Kidney (tissue), 22 donors: ENCODE measurements at places on chromosomes 5 and 9. TPM values are rescaled to one million over a fixed set of nuclear protein-coding genes. Genes with fewer than 3 reads are reported as not detected.

DNA sequence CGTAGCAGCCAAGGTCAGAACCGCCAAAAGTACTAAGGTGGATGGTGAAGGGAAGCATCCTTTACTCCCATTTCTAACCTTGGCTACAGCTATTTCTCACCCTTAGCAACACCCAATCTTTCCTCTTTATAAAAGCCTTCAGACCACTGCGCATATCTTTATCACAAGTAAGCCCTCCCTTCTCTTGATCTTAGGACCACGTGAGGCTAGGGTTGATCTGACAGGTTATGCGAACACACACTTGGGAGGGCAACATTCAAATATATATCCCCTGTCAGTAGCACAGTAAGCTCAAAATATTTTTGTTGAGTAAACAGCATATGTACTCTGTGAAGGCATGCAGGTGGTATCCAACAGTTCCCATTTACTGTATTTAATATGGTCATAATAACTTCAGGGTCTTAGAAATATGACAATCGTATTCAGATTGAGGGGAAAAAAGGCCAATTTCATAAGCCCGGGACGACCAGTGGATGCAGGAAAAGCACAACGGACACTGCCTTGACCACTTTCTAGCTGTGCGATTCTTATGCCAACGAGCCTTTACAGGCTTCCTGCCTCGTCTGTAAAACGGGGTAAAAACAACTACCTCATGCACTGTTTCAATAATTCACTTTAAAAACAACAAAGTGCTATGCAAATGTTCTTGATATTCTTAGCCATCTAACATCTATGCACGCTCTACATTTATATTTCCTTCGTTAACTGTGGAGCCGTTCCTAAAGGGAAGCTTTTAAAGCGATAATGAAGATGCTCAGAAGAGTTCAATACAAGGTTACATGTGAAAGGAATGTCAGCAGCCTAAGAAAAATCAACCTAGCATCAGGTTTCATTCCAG, 1.3 kb downstream of the ARSB start:
- no peak for DNase-seq

- DNase-seq: no peak
These were observed 205.2 kb upstream of the ZNF608 start for GRCh38 chr5:124951661-124952060.

DNA sequence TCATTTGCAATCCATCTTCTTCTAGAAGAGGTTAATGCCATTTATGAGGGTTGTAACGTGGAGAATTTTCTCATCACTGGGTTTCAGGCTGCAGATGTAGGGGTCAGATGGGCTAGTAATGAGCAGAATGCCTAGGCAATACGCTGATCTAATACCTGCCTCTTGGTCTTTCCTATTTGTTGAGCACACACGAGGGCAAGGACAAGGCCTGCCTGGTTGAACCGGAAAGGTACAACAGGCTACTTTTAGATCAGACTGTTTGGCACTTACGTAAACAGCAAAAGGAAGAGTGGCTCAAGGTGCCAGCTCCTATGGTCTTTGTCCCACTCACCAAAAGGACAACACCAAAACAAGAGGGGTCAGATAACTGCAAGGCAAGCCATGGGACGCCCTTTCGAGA, 24.0 kb upstream of the GNE start:
- DNase-seq: no peak

GRCh38 chr9:133169102-133169501, 5.4 kb upstream of the GBGT1 start:
- DNase-seq: no peak

DNA sequence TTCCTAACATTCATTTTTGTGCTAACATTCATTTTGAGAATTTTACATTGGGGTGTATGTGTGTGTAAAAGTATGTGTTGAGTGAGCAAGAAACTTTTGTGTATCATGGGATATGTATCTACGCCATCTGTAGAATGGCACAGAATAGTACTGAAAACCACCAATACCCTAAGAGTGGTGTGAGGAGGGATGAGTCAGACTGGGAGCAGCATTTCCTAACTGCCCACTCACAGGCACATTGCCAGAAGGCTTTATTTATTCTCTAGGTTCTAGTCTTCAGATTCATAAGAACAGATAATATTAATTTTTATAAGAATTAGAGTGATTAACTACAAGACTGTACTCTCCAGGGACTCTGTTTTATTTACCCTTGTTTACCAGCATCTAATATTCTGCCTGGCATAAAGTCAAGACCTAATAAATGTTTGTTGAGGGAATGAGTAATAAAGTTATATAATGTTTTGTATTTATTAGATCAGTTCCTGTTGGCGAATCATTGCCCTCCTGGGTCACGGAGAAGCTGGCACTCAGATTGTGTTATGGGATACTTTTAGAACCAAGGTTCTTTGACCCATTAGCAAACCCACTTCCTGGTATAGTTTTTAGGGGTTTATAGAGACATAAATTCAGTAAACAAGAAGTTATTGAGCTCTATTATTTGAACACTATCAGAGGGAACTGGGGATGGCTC, 159.1 kb upstream of the PPP2R2B start:
- no peak for DNase-seq

DNA sequence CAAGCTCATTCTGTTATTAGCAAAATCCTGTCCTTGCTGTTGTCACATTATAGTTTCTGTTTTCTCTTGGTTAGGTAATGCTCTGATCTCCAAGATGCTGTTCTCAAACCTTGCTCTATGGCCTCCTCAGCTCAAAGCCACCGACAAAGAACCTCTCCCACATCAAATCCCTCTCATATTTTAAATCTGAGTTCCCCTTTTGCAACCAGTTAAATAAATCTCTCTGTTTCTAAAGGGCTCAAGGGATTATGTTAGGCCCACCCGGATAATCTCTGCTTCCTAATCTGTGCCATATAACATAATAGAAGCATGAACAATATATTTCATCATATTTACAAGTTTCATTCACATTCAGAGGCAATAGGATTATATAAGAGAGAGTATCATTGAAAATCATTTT, 286.0 kb downstream of the CYLC2 start:
- no peak for DNase-seq

ASS1 gene
- total RNA-seq: 124 TPM

SPAG8 gene
- 6.1 TPM for total RNA-seq

DNA sequence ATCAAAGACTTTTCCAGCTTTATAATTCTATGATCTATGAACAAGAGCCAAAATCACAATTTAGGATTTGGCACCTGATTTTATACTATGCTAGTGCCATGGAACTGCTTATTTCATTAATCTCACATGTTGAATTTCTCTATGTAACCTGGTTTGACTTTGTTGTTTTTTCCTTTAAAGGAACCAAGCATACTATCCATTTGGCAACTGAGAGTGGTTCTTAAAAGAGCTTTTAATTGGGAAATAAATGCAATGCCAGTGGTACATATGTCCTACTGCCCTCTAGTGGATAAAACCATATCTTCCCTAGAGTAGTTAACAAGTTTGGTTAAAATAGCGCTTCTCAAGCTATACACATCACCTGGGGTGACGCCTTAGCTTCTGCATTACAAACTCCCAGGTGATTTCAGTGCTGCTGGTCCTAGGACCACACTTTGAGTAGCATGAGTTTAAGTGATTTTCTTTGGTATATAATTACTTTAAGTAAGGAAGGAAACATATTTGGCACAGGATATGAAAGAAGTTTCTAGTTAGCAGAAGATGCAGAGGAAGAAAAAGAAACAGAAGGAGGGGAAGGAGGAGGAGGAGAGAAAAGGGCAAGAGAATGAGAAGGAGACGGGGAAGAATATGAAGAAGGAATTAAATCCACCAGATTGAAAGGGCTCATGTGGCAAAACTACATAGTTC, 56.8 kb downstream of the FGF10 start:
- DNase-seq: no peak

DNA sequence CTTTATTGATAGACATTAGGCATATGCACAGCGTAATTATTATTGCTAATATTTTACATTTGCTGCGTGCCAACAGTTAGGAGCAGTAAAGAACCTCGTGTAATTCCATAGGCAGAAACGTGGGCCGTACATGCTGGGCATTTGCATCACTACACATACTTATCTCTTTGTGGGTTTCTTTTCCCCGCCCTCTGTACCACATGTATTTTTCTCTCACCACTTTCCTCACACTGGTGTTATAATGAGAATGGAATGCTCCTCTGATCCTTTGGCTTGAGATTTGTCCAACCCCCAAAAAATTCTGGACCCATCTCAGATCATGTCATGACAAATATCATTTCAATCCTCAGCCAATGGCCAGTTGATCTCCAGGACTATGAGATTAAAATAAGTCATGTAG, 1952.6 kb upstream of the WWC1 start:
- no peak for DNase-seq

DNA sequence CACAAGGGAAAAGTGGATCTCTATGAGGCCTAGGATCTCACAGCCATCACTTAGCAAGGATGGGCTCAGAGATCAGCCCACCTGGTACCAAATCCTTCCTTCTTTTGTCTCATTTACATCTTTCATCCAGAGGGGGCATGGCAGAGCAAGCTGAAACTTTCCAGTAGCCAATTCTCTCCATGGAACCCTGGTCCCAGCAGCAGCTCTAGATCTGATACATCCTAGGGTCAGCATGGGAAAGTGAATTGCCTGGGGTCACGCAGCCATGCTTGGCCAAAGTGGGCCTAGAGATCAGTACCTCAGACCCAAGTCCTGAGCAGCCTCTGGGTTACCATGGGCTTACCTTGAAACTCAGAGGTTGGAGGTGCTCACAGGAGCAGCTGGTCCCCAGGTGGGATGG, 170.5 kb downstream of the GABBR2 start:
- no peak for DNase-seq

DNA sequence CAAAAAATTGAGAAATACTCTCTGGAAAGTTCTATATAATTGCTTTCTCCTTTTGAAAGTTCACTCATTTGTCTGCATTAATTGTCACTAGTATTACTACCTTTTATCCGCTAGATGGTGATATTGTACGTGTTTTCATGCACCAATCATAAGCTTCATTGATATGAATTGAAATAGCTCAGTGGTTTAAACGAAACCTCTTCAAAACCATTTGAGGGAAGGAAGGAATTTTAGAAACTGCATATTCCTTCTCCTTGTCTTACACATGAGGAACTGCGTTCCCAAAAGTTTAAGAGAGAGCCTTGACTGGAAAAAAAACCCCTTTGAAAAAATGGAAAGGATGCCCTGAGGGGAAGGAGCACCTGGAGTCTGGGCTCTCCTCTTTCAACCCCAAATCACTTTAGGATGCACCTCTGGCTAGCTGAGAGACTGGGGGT, 98.6 kb downstream of the YTHDC2 start:
- no peak for DNase-seq

CYSRT1 gene
- 0.94 TPM for total RNA-seq

DNA sequence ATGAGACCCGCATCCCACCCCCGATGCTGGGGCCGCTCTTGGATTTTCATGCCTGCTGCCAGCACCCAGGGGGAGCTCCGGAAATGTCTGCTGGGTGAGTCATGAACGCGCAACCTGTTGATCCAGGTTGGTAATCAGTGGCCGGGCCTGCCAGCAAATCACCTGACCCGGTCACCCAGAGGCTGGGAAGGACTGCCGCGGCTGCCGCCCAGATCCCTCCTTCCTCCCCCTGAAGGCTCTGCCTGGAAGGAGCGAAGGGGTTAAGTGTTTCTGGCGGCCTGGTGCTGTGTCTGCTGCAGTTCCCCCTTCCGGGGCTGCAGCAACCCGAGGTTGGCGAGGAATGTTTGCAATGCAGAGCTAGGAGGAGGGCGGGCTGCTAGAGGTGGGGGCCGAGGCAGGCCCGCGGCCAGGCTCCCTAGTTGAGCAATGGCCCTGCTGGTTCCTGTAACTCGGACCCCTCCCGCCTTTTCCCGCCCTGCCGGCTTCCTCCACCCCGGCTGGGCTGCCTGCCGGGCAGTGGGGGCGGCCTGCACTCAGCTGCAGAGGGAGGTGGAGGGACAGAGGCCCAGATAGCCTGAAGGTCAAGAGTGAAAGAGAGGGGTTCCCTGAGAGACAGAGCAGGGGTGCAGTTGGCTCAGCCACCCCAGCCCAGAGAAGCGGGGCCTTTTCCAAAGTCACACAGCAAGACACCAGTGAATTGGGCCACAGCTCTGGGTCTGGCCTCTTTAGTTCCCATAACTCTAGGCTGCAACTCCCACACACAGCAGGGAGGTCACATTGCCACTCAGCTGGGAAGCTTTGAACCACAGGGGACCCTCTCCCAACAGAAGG, 156.3 kb upstream of the IER5L start:
- peak; percentile 95 for DNase-seq

DNA sequence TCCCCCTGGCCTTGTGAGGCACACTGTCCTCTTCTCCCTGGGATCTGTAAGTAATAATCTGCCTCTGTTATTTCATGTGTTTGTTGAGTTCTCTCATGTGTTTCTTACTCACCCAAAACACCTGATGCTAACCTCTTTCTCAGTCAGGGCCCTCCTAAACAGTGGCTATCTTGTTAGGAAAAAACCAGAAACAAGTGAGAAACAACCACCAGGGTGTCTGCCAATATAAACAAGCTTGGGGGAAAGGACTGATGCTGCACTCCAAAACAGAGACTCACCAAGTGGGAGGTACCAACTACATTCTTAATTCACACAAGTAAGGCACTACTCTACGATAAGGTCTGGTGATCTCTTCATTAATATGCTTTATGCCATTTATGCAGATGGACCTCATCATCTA, 564.4 kb downstream of the SEMA5A start:
- DNase-seq: no peak

ANGPTL2 gene
- 12.4 TPM for total RNA-seq

DNA sequence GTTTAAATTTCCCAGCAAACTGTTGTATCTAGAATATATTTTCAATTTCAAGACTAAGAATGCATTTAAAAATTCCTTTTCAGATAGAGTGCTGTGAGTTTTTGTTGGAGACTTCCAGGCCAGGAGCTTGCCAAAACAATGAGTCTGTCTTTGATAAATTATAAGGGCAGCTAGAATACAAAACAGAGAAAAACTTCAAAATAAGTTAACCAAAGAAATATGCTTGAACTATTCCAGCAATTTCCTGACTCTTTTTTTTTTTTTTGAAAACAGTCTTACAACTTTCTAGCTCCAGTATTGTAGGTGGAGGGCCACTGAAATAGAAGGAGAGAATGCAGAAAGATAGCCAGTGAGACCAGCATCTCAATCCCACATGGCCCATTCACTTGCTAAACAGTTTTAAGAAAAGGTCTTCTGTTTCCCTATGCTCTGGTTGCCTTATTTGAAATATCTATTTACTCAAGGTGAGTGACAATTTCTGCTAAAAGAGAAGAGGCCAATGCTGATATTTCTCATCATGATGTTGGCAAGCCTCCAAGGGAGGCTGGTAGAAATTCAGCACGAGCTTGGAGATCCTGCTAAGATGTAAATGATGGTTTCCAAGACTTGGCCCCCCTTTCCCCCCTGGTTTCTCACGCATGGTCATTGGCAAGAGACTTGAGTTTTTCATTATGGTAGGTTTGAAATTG, 103.2 kb downstream of the USP20 start:
- no peak for DNase-seq

- DNase-seq: no peak
These were observed 247.2 kb upstream of the EFNA5 start for GRCh38 chr5:107917983-107918382.

DNA sequence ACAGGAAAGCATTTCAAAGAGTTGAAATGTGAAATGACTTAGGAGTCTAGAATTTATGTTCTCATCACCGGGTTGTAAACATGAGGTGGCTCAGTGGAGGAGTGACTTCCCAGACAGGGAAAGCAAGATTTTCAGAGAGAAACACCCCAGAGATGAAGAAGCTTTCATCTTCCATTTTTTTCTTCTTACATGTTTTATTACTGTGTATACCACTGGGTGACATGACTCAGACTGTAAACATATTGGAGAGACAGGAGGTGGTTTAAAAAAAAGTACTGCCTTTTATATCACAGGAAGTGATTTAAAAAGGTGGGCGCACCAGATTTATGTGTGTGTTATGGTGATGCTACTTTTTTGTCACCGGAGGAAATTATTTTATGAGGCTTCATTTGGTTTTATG, 209.1 kb upstream of the TUT7 start:
- DNase-seq: no peak
